ENCODE measurements at places on chromosomes 4 and X.

GRCh38 chrX:70444326-70444945, at the start of gene DLG3:
DLG3 (plus strand) TSS chrX:70444835; CDS start chrX:70445202, 367 bp downstream.
- DNase-seq: no peak

GRCh38 chr4:121510341-121510874, 129.6 kb upstream of the QRFPR start:
- DNase-seq: no peak

DNA sequence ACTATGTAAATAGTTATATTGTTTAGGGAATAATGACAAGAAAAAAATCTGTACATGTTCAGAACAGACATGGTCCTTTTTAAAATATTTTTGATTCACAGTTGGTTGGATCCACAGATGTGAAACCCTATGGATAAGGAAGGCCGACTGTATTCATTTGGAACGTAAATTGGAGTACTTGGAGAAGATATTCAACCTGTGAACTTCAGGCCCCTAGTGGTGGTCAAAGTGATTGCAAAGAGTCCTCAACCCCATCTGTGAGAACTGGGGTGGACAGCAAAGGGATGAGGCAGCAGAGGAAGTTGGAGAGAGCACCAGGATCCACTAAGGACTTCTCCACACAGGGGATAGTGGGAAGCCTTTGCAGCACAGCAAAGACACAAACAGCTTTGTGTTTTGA, 6.2 kb upstream of the CXCL13 start:
- DNase-seq: peak; percentile 64

- DNase-seq: no peak
Measured at GRCh38 chrX:106005684-106006083, 32.8 kb downstream of the SERPINA7 start.
